Stimulated activated CD8-positive, alpha-beta memory T cell treated with anti-CD3 and anti-CD28 coated beads, Interleukin-12 subunit alpha, Interleukin-12 subunit beta, amount 100 ng/mL, for 1 hour (primary cell): ENCODE measurements at places on chromosomes 6 and 20.

- no peak for DNase-seq
These were observed 880.8 kb upstream of the SLC35B3 start for GRCh38 chr6:9315966-9316650.

- DNase-seq = no peak
These were observed 62.9 kb downstream of the MRPL14 start for GRCh38 chr6:44064089-44064947.

GRCh38 chr20:16801919-16802651, 53.9 kb downstream of the OTOR start:
- peak; percentile 29 for DNase-seq

- DNase-seq = no peak
These were observed 355.5 kb downstream of the PRKN start for GRCh38 chr6:162372106-162372505.

DNA sequence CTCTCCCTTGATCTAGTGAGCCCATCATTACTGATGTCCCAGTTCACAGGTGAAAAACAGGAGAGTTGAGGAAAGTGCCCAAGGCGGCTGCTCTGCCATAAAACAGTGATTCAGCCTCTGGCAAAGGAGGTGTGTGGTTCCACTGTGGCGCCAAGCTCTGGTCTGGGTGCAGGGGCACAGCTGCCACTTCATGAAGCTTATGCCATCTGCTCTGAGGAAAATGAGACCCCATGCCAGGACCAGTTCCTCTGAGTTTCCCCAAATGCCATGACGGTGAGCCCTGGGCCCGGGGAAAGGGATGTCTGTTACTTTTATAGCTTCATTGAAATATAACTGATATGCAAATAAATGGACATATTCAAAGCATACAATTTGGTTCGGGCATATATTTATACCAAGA, 33.7 kb upstream of the ZBP1 start:
- no peak for DNase-seq

DNA sequence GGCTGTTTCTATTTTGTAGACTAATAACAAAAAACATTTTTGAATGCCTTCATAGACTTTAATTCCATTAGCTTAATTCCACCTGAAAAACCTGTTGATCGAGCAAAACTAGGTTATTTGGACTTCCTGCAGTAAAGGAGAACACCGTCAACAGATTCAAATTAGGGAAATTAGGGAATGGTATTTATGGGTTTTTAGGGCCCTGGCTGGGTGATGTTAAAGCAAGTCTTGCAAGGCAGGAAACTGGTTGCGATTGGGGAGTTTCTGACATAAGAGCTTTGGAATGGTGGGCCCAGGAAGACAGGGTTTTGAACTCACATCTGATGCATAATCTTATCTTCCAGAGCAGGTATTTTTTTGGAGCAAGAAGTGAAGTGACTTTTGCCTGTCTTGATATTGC, 40.1 kb upstream of the TFAP2C start:
- DNase-seq = no peak

GRCh38 chr20:32914031-32914430, 55.3 kb downstream of the EFCAB8 start:
- DNase-seq = no peak

- DNase-seq = no peak
These were observed 118.8 kb downstream of the RALGAPA2 start for GRCh38 chr20:20593447-20594170.

- DNase-seq = no peak
These were observed 100.5 kb downstream of the ASCC3 start for GRCh38 chr6:100780648-100781047.

GRCh38 chr20:54218470-54218869, 10.6 kb downstream of the PFDN4 start:
- DNase-seq = no peak

DNA sequence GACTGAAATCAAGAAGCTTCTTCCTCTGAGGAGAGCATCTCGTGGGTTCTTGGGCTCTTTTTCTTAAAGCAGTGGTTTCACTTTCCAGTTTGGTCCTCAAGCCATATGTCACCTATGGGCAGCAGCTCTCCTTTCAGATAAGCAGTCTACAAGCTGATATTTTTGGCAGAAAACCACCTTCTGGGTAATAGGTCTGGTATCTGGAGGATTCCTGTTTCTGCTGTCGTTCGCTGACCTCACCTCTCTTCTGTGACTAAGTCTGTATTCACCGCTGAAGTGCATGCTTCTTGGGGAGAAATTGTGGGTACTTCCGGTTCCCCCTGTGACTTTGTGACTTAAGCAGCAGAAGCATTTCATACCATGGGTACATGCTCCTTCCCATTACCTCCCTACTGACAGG, 193.6 kb downstream of the EDN1 start:
- DNase-seq = no peak

GRCh38 chr6:27743787-27744186, 168.4 kb downstream of the OR2B2 start:
- DNase-seq = no peak

DNA sequence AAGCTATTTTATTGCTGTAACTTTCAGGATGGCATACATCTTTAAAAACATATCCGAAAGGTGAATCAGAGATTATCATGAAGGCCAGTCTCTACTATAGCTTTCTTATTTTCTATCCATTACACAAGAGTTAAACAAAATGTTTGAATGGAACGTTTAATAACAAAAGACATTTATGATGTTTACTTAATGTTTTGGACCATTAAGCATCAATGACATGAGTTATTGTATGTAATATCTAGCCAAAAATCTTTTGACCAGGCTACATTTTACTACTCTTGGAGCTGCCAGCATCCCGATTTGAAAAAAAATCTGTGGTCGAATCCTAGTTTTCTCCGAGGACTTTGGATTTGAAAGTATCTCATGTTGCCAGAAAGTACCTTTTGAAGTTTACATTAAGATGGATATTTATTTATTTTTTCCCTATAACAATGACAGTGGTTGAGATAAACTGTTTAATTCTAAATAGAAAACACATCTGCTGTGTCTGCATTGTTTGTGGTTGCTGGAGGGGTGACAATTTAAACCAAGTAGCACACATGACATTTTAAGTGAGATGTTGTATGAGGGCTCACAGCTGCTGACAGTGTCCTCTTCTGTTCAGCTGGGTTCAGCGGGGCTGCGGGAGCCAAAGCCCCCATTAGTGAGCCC, 293.7 kb upstream of the TCF21 start:
- no peak for DNase-seq

DNA sequence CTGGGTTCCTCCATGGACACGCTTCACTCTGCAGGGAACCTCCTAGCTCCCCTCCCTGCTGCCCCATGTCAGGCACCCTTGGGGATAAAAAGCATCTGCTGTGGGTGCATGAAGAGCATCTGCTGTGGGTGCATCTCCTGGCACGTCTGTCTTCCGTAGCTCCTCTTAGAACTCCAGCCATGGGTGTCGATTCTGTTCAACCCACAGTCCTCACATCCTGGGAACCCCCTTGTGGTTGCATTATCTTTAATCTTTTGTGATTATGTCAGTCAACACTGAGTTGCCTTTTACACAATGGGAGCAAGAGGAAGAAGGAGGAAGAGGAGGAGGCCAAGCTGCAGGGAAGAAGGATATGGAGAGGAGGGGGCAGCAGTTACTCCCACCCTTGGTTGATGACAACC, 24.1 kb upstream of the CCR6 start:
- no peak for DNase-seq

DNA sequence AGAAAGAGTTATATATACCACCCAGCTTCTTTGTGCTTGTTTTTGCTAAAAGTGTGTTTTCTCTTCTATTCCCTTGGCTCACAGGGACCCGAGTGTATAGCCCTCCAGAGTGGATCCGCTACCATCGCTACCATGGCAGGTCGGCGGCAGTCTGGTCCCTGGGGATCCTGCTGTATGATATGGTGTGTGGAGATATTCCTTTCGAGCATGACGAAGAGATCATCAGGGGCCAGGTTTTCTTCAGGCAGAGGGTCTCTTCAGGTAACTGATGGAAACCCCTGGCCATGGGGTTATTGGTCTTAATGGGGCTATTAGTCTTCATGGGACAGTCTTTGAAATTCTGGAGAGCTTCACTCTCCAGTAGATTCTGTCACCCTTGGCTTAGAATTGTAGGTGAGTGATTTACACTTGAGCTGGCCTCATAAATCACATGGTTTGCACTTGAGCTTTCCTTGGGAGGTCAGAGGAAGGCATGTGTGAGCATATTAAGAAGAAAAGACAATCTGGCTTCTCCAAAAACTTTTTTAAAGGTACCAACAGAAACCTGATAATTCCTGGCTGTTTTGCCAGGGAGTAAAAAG, 3.0 kb downstream of the PIM1 start:
- DNase-seq = no peak
